ENCODE measurements at places on chromosomes 5 and 9.

DNA sequence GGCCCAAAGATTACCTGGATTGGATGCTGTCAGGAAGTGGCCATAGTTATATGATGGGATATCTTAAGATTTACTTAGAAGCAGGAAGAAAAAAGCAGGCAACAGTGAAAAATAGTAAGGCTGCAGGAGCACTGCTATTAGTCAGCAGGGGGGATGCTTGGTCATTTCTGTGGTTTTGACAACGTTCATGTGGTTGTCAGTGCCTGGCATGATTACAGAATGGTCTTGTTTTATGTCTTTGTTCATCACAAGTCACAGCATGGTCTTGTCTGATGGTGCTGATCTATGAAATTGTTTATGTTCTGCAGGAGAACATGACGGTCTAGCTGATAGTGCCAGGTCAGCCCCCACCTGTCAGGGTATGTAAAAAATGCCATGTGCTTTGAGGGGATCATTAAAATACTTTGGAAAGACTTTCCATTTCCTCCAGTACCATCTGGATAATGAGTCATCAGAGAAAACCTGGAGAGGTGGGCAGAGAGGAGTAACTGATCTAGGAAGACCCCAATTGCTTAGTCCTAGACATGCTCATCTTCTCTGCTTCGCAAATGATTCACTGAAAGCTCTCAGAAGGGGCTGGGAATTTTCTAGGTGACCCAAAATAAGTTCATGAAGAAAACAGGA is 48.5 kb downstream of the PLGRKT start:
- DNase-seq = peak; percentile 23

DNA sequence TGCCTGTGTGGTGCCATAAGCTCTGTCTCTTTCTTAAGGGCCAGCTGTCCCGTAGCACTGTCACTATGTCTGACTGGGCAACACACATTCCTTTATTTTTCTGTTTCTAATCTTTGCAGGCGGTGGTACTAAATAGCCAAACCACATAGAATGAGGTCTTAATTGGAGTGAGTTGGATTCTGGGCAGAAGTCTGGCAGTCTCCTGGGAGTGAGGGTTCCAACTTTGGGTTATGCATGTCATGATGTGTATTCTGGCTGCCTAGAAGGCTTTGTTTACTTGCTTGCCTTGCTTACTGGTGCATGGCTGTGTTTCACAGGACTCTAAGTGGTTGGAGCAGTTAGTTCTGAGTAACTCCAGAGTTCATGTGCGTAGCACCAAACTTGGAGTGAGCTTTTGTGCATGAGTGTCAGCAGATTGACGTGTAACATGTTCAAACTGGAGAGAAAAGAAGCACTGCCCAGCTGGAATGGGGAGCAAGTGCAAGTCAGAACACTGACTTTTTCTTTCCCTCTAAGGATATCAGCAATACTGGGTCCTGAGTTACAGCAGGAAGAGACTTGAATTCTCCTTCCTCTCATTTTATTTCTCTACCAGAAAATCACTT is 185.8 kb downstream of the PCSK1 start:
- DNase-seq = no peak

DNA sequence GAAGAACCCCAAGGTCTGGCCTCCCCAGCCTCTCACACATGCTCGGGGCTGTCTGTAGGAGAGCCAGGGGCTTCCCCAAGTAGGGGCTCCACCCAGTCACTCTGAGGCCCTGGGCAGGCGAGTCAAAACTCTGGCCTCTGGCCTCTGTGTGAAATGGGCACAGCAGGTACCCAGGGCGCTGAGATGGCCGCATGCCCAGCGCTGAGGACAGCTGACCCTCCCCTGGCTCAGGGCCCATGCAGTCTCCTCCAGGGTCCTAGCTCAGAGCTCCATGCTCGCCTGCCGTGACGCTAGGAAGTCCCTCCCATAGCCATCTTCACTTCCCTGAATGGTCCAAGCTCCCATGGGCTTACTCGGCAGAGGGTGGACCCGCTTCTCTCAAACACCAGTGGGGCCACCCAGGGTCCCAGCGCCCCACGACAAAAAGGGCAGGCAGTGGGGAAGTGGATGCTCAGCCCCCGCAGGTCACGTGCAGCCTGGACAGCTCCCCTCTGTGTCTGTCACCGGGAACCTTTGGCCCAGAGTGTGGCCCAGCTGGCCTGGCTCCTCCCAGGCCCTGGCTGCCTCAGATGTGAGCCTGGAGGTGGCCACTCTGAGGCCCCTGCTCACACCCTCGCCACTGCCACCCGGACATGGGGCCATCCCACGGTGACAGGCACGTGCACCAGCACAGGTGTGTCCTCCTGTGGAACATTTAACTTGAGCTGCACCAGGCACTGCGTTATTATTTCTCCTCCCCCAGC is 12.2 kb upstream of the VAV2 start:
- no peak for DNase-seq

GRCh38 chr5:65695896-65696295 is 26.0 kb downstream of the SGTB start:
- DNase-seq = no peak

DNA sequence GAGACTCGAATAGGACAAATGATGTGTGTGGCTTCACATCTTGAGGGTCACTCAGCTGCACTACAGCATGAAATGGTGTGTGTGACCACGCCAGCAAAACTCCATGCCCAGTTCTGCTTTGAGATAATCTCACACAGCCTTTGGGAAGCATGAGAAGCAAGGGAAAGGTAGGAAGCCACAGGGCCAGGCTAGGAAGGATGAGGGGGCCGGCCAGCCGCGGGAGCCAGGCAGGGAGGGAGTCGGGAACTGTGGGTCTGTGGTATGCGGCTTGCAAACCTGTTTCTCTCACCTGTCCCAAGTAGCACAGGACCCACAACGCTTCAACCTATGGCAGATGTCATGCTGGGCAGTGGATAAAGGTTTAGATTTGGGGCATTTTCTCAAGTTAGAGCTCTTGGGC is 142.0 kb downstream of the HSPA4 start:
- DNase-seq = no peak

DNA sequence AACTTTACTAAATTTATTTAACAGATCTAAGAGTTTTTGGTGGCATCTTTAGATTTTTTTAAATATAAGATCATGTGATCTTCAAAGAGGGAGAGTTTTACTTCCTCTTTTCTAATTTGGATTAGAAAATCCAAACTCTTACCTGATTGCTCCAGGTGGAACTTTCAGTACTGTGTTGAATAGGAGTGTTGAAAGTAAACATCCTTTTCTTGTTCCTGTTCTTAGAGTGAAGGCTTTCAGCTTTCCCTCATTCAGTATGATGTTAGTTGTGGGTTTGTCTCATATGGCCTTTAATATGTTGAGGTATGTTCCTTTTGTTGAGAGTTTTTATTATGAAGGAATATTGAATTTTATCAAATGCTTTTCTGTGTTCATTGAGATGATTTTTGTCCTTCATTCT is 650.0 kb upstream of the SGCD start:
- DNase-seq = no peak

DNA sequence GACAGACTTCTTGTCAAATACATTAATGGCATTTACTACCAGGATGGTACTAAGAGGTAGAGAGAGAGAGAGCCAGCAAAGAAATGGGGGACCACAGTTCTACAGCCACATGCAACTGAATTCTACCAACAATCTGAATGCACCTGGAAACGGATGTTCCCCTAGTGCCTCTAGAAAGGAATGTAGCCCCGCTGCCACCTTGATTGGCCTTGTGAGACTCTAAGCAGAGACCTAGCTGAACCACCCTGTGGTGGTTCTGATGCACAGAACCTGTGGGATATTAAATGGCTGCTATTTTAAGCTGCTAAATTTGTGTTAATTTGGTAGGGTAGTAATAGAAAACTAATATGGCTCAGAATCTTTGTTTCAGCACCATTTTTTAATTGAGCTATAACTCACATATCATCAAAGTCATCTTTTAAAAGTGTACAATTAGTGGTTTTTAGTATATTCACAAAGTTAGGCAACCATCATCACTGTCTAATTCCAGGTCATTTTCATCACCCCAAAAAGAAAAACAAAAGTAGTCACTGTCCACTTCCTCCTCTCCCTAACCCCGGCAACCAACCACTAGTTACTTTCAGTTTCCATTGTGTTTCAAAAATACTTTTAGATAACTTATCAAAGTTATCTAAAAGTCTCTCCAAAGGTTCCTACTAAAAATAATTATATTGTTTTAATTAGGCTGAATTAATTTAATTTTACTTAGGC is 51.7 kb downstream of the CPLANE1 start:
- peak; percentile 31 for DNase-seq

DNA sequence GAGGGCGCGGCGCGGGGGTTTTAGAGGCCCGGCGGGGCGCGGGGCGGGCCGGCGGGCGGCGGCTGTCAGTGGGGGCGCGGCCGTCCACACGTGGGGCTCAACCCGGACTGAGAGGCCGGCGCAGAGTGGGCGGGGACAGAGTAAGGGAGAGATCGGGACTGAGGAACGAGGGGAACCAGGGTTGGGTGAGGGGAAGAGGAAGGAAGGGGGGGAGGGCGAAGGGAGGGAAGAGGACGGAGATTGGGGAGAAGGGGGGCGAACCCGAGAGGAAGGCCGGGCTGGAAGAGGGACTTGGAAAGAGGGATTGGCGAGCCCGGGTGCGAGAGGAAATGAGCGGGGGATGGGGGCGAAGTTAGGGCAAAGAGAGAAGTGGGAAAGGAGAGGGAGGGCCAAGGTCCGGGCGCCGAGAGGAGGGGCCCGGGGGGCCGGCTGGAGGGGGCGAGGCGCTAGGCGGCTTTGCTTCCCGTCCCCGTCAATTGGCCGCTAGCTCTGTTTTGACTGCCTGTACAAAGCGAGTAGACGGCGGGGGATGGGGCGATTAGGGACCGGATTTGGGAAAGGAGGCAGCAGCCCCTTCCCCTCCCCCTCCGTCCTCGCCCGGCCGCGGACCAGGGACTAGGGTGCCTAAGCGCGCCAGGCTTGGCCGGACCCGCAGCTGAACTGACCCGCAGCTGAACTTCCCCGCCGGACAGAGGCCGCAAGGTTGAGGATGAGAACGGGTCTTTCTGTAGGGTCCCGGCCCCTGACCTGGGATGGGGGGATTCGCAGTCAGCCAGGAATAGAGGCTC is 399 bp upstream of the FBN2 start:
- DNase-seq = peak; percentile 18

- DNase-seq = no peak
Measured at GRCh38 chr9:121672213-121672612, 20.8 kb downstream of the DAB2IP start.

GRCh38 chr5:149904977-149905376 is 39.6 kb downstream of the PDE6A start:
- no peak for DNase-seq

DNA sequence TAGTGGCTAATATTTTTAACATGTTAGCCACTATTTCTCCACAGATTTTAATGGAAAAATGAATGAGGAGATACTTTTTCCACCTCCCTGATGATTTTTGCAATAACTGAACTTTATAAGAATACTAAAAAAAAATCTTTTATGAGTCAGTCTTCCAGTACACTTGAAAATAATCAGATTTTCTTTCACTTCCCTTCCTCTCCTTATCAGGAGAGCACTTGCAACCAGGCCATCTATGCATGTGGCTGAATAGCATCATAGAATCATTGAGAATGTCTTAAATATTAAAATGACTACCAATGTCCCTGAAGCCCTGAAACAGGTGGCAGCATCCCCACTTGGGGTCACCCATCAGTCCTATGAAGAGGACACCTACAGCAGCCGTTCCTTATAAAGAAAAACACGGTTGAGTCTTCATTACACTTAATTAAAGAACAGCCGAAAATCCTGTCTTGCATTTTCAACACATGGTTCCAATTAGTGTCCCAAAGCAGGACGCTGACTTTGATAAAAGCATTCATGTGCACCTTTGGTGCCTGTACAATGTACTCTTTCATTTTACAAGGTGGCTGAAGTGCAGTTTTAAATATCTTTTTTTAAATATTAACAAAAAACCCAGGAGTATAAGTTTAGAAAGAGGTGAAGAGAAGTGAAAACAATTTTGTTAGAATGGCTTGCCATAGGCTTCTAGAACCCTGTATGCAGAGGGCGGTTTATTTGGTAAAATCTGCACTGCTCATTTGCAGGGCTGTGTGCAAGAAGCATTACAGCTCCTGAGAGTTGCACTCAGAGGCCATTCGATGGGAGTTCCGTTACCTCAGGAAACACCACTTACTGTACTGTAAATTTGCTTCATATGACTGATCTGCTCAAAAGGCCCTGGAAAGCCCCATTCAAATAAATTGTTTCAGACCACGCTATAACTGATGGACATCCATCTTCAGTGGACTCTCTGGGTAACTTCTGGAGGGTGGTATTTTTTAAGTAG is 106.9 kb upstream of the VCAN start:
- peak; percentile 7 for DNase-seq

DNA sequence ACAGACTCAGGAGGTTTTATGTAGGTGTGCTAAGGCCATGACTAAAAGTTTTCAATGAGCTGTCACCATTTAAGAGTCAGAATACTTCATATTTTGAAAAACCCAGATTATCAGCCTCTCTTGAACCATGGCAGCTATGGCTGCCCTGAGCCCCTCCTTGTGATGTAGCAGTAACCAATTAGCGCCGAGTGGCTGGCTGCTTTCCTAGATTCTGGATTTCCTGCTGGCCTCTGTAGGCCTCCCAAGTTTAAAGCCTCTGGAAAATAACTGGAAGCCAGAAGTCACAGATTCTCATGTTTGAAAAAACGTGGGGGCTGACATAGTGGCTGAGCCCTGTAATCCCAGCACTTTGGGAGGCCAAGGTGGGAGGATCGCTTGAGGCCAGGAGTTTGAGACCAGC is 25.5 kb downstream of the DAB2IP start:
- DNase-seq = no peak

DNA sequence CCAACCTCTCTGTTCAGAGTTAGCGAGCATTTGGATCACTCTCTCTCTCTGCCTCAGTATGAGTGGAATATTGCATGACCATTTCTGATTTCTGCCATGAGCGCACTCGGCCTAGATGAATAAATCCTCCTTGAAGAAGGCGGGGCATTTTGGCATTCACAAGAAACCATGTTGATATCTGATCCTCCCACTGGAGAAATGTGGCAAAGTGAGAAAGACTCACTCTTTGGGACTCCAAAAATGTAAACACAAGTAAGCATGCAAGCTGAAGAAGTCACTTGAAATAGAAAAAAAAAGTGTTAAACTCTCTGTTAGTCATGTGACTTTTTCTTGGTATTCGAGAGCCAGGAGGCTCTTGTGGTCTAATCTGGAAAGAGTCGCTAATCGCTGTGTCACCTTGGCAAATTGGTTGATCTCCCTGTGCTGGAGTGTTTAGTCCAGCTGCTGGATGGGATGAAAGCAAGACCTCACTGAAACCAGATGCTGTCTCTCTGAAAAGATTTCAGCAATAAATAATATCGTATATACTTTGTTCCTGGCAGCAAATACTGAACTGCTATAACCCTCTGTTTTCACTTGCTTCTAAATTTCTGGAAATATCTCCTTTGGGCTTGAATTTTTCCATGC is 95.5 kb downstream of the GHR start:
- DNase-seq = no peak

DNA sequence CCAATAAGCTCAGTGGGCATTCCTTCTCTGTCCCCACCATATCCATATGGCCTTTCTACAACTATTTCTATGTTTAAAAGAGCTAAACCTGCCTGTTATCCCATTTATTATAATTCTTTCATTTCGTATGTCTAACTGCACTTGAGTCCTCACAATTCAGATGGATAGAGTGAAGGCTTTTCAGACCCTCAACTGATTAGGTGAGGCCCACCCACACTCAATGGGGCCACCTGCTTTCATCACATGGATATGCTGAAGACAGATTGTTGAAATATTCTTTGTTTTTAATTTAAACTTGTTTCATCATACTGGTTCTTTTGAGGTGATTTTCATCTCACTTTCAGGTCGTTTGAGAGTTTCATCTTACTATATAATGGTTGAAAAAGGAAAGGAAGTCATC is 5.7 kb upstream of the S1PR3 start:
- DNase-seq = no peak

GRCh38 chr5:124949862-124950261 is 203.4 kb upstream of the ZNF608 start:
- no peak for DNase-seq
